Cardiac fibroblast (primary cell): ENCODE measurements at places on chromosomes 5 and 9.

DNA sequence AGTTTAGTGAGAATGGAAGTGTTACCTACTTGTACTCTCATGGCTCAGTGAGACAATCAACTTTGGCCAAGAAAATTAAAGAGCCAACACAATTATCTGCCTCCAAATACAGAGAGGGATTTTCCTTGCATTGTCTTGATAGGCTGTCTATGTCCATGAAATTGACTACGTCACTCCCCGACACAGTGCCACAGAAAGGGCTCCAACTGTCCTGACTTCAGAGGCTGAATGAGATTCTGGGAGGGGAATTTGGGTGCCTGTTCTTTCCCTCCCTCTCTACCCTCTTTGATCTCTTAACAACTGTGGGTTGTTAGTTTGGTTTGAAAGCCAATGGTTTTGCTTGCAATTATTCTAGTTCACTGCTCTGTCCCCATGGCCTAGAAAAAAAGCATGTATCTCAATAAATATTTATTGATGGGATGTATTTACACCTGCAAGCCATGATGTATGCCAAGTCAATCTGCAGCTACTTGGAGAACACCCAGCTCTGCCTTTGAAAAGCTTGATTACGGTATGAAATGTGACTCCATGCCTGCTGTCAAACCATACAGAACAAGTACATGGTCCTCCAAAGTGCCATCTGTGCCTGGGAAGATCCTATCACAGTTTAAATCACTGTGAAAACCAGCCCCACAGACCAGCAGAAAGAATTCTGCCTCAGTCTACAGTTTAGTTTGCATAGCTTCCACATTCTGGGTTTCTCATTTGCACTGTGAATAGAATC is 37.3 kb downstream of the CAPSL start:
- DNase-seq: no peak

GRCh38 chr9:135978642-135979546 is 17.7 kb upstream of the UBAC1 start:
- no peak for DNase-seq

GRCh38 chr5:95986937-95987520 is 25.4 kb upstream of the ELL2 start:
- DNase-seq: no peak

GRCh38 chr5:850511-851006 is at the start of gene ZDHHC11:
TSS of gene ZDHHC11 (minus strand) at chr5:850986. CDS start at chr5:850602, 384 bp downstream.
- DNase-seq: no peak

GRCh38 chr9:121883281-121884056 is 209.6 kb downstream of the TTLL11 start:
- no peak for DNase-seq
